Activated effector memory CD4-positive, alpha-beta T cell treated with Interleukin-2 at 50 U/mL for 16 hours (primary cell): ENCODE measurements at places on chromosomes 2 and 18.

GRCh38 chr18:74446178-74446577, 10.9 kb downstream of the DIPK1C start:
- DNase-seq: no peak

- DNase-seq: no peak
Observed at GRCh38 chr2:195543063-195543462, 114.0 kb upstream of the SLC39A10 start.

GRCh38 chr2:7841751-7842150, 840.1 kb upstream of the ID2 start:
- DNase-seq: no peak

DNA sequence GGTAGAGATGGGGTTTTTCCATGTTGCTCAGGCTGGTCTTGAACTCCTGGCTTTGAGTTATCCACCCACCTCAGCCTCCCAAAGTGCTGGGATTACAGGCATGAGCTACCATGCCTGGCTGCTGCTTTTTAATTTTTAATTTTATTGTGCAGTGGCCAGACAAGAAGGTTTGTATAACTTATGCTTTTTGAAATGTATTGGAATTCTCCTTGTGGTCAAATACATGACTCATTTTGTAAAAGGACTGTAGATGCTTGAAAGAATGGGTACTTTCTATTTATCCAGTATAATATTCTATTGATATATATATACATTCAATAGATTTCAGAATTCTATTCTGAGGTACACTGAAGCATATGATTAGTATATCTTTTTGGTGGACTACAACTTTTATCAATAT, 82.6 kb upstream of the ST3GAL5 start:
- DNase-seq: no peak

GRCh38 chr2:135600915-135601314, 69.6 kb downstream of the R3HDM1 start:
- no peak for DNase-seq

DNA sequence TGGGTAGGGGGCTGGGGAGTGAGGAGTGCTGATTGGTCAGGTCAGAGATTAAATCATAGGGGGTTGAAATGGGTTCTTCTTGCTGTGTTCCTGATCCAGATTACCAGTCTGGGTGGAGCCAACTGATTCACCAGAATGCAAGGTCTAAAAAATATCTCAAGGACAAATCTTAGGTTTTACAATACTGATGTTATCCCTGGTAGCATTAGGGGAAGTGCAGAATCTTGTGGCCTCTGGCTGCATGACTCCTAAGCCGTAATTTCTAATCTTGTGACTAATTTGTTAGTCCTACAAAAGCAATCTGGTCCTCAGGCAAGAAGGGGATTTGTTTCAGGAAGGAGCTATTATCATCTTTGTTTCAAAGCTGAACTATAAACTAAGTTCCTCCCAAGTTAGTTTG, 289.2 kb upstream of the KYNU start:
- no peak for DNase-seq

- no peak for DNase-seq
Observed at GRCh38 chr2:45743531-45744396, 92.3 kb downstream of the PRKCE start.
